ENCODE measurements at places on chromosomes 6 and 20. TPM values are rescaled to one million over a fixed set of nuclear protein-coding genes. Genes with fewer than 3 reads are reported as not detected.

DNA sequence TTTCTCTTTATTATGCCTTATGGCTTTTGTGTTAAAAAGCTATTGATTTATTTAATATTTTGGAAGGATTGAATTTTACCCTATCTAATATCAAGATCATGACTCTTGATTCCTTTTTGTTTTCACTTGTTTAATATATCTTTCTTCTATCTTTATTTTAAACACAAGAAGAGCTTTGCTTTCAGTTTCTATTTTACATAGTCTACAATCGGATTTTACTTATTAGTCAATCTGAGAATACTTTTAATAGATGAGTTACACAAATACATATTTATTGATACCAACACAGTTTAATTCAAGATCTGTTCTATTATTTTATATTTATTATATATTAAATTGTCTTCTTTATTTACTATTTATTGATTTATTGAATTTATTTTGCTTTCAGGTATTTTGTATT is 218.8 kb downstream of the ESR1 start:
- DNase-seq = no peak

- DNase-seq = no peak
These were observed 56.3 kb upstream of the OLIG3 start for GRCh38 chr6:137550535-137550934.

Gene HCRTR2
- 0.13 TPM for polyA plus RNA-seq

GRCh38 chr6:72683797-72684196 is 61.9 kb downstream of the KCNQ5 start:
- no peak for DNase-seq

DNA sequence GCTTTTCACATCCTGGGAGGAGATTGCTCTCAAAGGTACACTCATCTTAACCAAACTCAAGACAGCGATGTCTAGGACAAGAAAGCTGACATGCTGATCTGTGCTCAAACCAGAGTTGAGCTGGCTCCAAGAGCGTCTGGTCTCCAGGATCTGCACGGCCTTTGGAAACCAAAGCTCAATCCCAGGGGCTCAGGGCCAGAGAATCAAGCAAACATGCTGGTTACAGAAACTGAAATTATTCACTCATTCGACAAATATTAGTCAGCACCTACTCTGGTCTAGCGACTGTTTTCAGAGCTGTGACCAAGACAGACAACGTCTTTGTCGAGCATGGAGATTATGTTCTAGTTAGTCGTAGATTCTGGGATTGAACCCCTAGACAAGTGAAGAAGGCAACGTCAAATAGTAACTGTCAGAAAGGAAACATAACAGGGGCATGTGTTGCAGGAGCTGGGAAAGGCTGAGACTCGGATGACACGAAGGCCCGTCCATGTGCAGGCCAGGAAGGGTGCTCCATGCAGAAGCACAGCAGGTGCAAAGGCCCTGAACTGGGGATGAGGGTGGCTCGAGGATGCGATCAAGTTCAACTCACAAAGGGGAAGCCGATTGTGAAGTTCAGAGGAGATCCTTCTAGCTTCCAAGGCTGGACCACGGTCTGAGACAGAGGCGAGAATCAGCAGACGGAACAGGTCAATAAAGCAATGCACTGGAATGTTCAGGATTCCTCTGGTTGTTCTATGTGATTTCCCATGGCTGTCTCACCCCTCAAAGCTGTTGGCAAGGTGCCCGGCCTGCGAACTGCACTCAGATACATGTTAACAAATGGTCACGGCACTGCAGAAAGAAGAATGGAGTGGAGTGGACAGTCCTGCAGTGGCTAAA is 12.5 kb upstream of the PCK1 start:
- no peak for DNase-seq

- DNase-seq = no peak
These were observed 12.9 kb upstream of the BEND3 start for GRCh38 chr6:107128175-107128574.

Gene PKIB
- polyA plus RNA-seq = 2.2 TPM

DNA sequence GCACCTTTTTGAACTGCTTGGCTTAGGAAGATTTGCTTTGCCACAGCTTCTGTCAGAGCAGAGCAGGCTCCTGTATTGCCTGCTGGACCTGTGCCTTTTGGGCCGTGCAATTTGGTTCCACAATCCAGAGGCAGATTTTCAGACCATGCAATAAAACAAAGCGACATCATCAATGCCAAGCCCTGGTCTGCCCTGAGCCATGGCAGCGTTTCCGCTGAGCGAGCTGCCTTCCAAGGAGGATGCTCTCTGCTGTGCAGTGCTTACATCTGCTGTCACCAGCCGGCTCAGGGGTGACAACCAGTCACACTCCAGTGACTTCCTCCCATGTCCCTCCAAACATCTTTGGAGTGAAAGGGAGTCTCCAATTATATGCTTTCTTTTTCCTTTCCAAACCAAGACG is 282.2 kb downstream of the CDH26 start:
- DNase-seq = no peak

- no peak for DNase-seq
These were observed 23.3 kb upstream of the CRIP3 start for GRCh38 chr6:43331891-43332290.

DNA sequence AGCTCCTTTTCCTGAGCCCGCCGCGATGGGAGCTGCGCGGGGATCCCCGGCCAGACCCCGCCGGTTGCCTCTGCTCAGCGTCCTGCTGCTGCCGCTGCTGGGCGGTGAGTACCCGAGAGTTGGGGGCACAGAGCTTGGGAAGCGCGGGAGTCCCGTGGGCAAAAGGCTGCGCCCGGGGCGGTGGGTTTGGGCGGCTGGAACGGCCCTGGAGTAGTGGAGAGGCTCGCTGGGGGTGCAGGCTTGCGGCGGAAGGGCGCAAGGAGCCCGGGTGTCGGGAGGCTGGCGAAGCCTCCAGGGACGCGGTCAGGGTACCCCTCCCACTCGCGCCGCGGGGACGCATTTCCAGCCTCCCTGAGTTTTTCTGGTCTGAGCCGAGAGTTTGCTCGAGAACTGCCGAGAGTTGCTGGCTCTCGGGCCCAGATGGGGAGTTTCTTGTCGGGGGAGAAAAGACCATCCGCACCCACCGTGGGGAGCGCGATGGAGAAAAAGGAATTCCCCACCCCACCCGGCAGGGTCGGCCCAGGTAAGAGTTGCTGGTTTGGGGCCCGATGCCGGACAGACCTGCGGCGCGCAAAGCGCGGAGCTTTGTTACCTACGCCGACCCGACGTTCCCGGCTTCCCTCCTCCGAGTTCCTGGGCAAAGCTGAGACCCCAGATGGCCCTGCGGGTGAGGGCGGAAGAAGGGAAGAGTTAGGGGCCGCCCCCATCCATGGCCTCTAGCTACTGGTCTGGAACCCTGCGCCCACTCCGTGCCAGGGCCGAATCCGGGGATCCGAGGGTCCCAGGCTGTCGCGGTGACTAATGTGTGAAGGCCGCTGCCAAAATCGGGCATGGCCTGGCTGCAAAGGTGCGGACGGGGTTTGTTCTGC is 584 bp downstream of the PTK7 start:
- DNase-seq = no peak

Gene LY6G6F
- 1.2 TPM for polyA plus RNA-seq

DNA sequence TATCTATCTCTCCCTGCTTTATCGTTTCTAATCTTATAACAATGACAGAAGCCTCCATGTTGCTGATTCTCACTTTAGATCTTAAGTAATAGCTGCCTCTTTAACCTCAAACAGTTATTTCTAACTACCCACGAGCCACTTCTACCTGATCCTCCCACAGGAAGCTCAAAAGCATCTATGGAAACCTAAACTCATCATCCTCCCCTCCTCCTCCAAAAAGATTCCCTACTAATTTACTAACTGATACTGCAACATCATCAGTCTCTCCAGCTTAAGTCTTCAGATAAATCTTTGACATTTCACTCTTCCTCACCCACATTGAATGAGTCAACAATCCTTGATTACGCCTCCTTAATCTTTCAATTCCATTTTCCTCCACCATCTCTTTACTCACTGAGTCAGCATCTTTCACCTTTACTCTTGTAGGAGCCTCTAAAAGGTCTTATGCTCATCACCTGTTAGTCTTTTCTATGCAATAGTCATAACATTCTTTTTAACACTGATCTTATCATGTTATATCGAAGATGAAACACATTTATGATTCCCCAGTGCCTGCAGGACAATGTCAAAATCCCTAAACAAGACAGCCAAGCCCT is 526.7 kb upstream of the CDH4 start:
- no peak for DNase-seq

GRCh38 chr6:136890986-136891385 is 31.1 kb upstream of the SLC35D3 start:
- DNase-seq = no peak

- DNase-seq = peak; percentile 55
These were observed 37.8 kb downstream of the RAB44 start for GRCh38 chr6:36735110-36736071.

DNA sequence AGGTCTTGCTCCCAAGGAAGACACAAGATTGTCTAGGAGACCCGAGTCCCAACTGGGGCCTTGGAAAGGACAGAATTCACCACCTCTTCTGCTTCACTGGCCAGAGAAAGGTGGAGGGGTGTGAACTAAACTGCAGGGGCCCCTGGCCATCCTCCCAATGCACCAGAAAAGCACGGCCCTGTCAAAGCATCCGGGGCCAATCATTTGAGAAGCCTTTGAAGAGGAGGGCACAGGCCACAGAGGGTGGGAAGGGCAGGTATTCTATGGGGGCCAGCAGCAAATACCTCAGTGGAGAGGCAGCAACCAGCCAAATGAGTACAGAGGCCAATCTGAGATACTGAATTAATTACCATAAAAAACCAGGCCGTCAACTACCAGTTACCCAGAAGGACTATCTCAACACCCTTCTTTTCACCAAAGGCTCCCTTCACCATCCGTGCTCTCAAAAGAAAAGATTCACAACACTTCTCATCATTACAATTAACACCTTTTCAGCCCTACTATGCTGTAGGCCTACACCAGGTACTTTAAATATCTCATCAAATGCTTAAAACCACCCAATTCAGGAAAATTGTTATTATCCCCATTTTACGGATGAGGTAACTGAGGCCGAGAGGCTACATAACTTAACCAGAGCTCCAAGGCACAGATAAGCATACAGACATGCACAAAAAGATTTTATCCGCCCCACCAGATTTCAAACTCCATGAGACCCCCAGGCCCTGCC is 50.7 kb downstream of the TRERF1 start:
- DNase-seq = no peak

Gene PAX1
- not detected for polyA plus RNA-seq

Gene FLOT1
- 131 TPM for polyA plus RNA-seq

DNA sequence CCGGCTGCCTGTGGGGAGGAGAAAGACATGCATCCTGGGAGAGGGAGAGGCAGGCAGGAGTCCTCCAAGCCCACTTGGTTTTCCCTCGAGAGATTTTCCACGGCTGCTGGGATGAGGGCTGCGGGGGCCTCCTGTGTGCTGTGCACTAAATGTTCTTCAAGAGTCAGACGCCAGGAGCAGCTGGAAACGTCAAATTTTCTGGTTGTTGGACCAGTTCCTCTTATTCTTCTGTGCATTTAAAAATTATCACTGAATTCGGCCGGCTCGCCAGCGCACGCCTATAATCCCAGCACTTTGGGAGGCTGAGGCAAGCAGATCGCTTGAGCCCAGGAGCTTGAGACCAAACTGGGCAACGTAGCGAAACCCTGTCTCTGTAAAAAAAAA is 32.8 kb upstream of the NTSR1 start:
- no peak for DNase-seq

Gene MBOAT1
- polyA plus RNA-seq = 18.4 TPM

- DNase-seq = no peak
These were observed 16.6 kb downstream of the KIF3B start for GRCh38 chr20:32294071-32294470.

Gene PPIL4
- 67.7 TPM for polyA plus RNA-seq

GRCh38 chr6:145948328-145948727 is 15.8 kb downstream of the SHPRH start:
- DNase-seq = no peak

Gene BPIFB4
- not detected for polyA plus RNA-seq

All from right lung (tissue), 10 donors.